ENCODE measurements at places on chromosomes 5 and 9. TPM values are rescaled to one million over a fixed set of nuclear protein-coding genes. Genes with fewer than 3 reads are reported as not detected.

DNA sequence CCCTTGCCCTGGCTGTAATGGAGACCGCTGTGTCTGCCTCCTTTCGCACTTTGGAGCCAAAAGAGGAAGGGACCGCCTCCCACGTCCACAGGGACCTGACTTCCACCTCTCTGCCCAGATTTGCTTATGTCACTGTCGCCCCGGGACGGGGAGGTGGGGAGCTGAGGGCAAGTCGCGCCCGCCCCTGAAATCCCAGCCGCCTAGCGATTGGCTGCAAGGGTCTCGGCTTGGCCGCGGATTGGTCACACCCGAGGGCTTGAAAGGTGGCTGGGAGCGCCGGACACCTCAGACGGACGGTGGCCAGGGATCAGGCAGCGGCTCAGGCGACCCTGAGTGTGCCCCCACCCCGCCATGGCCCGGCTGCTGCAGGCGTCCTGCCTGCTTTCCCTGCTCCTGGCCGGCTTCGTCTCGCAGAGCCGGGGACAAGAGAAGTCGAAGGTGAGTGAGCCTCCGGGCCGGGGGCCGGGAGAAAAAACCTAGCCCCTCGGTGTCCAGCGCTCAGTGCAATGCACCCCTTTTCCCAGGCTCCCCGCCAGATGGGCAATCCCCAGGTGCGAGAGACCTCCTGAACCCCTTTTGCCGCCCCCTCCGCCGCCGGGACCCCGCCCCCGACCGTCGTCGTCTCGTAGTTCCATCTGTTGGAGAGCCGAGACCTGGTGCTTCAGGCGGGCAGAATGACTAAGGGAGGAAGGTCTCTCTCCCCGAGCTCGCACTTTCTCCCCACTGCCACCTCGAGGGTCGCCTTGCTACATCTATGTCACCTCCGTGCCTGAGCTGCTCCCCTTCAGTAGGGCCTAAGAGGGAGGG, at the start of gene GPX3:
Gene GPX3 (plus strand): TSS at position 288 of the 807 bp plus-strand sequence. CDS start 64 bp downstream, at position 352.
- H3K27me3 ChIP-seq = peaks cover 52% of the 10 kb centered on the region
- no peak within 1 kb of the TSS for H3K27ac ChIP-seq
- H3K4me1 ChIP-seq = peaks cover 4% of the 10 kb centered on the region
- peak within 1 kb of the TSS; percentile 77 for H3K4me3 ChIP-seq
- DNase-seq = peak; percentile 89

The AFAP1L1 gene
- total RNA-seq = 6.9 TPM

GRCh38 chr9:69474821-69475220, 149.8 kb downstream of the ENTREP1 start:
- H3K27me3 ChIP-seq = peaks cover 8% of the 10 kb centered on the region
- H3K4me3 ChIP-seq = no peak overlapping the region
- peaks cover 6% of the 10 kb centered on the region for H3K36me3 ChIP-seq
- no peak overlapping the region for H3K27ac ChIP-seq
- DNase-seq = no peak

The LRRC14B gene
- total RNA-seq = not detected

- H3K4me1 ChIP-seq = peaks cover 38% of the 10 kb centered on the region
- no peak overlapping the region for H3K4me3 ChIP-seq
- H3K27ac ChIP-seq = no peak overlapping the region
- no peaks in the 10 kb centered on the region for H3K36me3 ChIP-seq
These were observed 238.6 kb downstream of the ELAVL2 start for GRCh38 chr9:23587433-23587832.

DNA sequence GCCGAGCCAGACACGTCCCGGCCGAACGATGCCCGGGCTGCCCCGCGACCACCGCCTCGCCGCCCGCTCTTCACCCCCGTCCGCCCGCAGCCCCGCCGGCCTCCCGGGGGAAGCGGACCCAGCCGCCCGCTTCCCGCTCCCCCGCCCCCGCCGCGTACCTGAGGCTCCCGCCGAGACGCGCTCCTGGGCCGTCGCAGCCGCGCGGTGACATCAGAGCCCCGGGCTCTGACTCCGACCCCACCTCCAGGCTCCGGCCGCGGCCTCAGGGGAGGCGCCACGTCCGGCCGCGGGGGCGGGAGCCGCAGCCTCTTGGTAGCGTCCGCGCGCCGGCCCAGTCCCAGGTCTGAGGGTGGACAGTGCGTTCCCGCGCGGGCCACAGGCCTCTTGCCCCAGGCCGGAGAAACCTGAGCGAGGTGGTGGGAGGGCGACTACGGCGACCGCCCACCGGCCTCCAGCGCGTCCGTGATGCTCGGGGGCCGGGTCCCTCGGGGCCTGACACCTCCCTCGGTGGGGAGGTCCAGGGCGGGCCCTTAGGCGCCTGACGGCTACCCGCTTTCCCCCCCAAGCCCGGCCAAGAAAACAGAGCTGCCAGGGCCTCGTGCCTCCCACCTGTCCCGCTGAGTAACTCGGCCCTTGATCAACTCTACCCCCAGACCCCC, at the start of gene SHROOM1:
Gene SHROOM1 (minus strand): TSS at position 212 of the 659 bp plus-strand sequence. CDS start 4,507 bp downstream, outside the sequence.
- H3K36me3 ChIP-seq = no peaks in the 10 kb centered on the region
- H3K27ac ChIP-seq = no peak within 1 kb of the TSS
- H3K4me1 ChIP-seq = peaks cover 8% of the 10 kb centered on the region
- peak; percentile 59 for DNase-seq

DNA sequence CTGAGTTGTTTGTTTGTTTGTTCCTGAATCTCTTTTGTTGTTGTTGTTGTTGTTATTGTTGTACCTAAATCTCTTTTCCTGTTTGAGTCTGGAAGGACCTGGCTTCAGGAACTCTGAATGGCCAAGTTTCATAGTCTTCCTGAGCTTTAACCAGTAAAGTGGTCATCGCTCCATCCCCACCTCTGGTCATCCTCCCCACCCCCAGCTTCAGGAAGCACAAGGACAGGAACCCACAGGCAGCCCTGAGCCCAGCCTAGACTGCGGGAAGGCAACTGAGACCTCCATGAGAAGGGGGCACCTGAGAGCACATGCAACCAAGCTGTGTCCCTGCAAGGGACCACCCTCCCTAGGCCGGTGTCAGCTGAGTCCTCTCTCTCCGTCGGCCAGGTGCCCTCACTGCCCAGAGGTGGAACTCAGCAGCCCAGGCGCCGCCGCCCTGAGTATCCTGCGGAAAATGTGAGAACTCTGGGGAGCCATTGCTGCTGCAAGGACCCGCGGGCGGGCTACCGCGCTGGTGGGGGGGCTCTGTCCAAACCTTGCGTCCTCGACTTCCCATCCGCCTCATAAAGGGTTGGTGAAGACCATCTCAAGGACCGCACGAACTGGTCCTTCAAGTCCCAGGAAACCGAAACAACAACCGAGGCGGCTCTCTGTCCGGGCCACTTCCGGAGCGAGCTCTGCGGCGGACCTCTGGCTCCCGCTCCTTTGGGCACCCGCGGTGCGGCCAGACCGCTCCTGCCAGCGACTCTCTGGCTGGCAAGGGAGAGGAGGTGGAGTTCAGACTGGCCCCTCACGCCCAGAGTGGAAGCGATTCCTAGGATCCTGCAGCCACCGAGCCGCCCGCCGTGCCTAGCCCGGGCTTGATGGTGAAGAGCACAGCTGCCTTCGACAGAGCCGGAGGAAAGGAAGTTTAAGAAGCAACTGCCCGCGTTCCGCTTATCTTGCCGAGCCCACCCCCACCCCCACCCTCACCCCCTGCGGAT, 4.2 kb downstream of the BARX1 start:
- DNase-seq = peak; percentile 62
- peak overlapping the region; percentile 69 for H3K4me3 ChIP-seq
- no peak overlapping the region for H3K27ac ChIP-seq

The GARIN3 gene
- not detected for total RNA-seq

The FOXI1 gene
- total RNA-seq = not detected

- H3K27me3 ChIP-seq = no peaks in the 10 kb centered on the region
- H3K4me1 ChIP-seq = peaks cover 14% of the 10 kb centered on the region
- DNase-seq = no peak
These were observed 376 bp downstream of the GOLGA1 start for GRCh38 chr9:124940521-124940893.

GRCh38 chr5:65866837-65867521, 59.4 kb upstream of the ERBIN start:
- DNase-seq = no peak
- no peaks in the 10 kb centered on the region for H3K4me1 ChIP-seq
- no peak overlapping the region for H3K4me3 ChIP-seq
- H3K36me3 ChIP-seq = no peaks in the 10 kb centered on the region

DNA sequence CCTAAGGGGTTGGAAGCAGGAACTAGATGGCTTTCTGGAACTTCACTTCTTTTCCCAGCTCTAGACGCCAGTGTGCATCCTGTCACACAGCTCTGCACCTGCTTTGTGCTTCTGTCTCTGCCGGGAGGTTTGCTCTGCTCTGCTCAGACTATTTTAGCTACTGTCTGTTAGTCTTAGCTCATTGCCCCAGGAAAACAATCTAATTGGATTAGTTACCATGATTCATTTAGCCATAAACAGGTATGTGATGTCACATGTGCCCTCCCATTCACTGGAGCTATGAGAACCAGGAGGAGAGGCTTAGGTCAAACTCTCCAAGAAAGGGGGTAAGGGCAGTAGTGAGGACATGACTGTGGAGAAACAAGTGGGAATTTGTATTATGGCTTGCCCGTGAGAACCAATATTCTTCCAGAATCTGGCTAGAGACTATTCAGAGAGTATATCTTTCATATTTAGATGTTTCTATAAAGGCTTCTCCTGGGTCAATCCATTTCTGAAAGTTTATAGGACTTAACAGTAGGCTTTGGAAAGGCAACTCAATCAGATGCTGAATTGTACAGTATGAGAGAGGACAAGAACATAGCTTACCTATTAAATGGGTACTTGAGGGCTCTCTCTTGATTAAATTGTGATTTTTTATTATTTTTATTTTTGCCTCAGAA, 22.4 kb upstream of the NREP start:
- H3K4me3 ChIP-seq = no peak overlapping the region
- no peak for DNase-seq
- H3K27ac ChIP-seq = no peak overlapping the region
- peaks cover 23% of the 10 kb centered on the region for H3K4me1 ChIP-seq

- no peak for DNase-seq
- H3K27ac ChIP-seq = peak overlapping the region; percentile 34
- peaks cover 65% of the 10 kb centered on the region for H3K36me3 ChIP-seq
- H3K4me3 ChIP-seq = no peak overlapping the region
These were observed 8.3 kb downstream of the ZNF483 start for GRCh38 chr9:111533099-111533790.

The TEX48 gene
- not detected for total RNA-seq

DNA sequence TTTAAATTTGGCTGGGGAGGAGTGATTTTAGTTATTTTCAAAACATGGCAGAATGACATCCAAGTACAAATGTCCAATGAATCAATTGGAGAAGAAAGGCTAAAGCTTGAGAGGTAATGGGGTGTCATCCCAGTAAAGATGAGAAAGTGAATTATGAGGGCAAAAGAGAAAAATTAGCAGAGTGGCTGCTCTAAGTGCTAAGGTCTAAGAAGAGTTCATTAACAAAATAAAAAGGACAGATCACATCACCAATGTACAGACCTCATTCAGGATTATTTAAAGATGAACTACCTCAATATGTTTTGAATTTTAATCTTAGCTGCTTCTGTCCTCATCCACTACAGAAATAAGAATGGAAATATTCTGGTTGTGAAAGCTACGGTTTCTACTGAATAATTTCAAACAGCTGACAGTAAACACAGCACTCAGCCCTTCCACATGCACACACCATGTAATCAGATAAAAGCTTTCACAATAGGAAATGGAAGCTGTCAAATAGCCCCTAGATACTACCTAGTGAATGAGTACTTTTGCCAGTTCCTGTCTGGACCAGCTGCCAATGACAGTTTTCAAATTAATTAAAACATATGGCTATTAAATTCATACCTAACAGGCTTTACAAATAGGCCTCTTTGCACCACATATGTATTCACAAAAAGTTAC, 171.5 kb downstream of the SSBP2 start:
- no peak overlapping the region for H3K27ac ChIP-seq
- peaks cover 4% of the 10 kb centered on the region for H3K36me3 ChIP-seq
- DNase-seq = no peak
- H3K4me1 ChIP-seq = 0 out of 2 replicates have a peak, but pooled peaks cover 4% of the 10 kb centered on the region
- H3K27me3 ChIP-seq = no peaks in the 10 kb centered on the region

The CNTLN gene
- 12.2 TPM for total RNA-seq

DNA sequence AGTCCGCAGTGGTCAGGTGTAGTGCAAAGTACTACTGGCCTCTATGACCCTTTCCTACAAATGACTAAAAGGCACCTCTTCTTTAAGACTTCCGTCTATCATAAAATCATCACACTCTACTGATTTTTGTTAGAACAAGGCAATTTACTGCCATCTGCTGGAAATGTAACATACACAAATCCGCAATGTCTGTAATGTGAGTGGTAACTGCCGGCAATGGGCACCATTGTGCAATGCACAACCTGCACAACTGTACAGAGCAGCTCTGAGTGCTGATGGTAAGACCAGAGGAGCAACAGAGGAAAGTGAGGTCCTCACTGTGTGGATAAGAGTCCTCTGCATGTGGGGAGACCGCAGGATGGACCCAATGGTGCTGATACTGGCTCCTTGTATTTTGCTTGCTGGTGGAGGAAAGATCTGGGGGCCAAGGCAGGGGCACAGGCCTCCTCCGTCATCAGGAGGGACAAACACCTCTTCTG, 103.7 kb downstream of the ATPSCKMT start:
- no peak overlapping the region for H3K4me3 ChIP-seq
- no peak for DNase-seq
- H3K4me1 ChIP-seq = peaks cover 13% of the 10 kb centered on the region
- H3K27ac ChIP-seq = no peak overlapping the region

- no peak for DNase-seq
- H3K4me3 ChIP-seq = no peak overlapping the region
- no peak overlapping the region for H3K27ac ChIP-seq
- no peaks in the 10 kb centered on the region for H3K36me3 ChIP-seq
These were observed 1106.6 kb upstream of the CDH18 start for GRCh38 chr5:21094619-21095018.

DNA sequence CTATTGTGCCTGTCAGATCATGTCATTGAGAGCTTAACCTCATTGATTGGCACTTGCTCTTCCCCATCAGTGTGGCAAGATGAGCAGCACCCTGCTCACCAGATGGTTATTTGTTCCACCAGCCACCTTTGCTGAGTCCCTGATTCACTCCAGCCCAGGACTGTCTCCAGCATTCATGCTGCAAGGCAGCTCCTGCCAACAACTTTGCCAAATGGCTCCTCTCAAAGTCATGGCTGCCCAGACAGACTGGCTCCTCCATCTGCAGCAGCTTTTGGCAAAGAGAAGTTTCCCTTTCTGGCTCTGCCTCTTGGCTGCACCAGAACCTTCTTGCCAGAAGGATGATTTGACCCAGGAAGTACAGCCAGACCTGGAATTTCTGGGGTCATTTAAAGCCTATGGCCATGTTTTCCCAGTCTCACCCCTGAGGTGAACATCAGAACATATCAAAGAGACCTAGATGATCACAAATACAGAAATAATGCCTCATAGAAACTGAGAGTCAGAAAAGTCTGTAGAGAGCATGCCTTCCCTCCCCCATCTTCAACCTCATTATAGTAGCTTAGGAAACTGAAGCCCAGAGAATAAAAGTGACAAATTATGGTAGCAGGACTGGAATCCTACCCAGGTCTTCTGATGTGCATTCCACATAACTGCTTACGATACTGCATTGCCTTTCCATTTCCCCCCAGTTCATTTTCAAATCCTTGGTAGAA, 10.4 kb downstream of the PPP2R2B start:
- no peak for DNase-seq
- peaks cover 28% of the 10 kb centered on the region for H3K4me1 ChIP-seq
- no peaks in the 10 kb centered on the region for H3K27me3 ChIP-seq
- H3K27ac ChIP-seq = no peak overlapping the region
- no peak overlapping the region for H3K4me3 ChIP-seq

- peaks cover 59% of the 10 kb centered on the region for H3K4me1 ChIP-seq
- peak overlapping the region; percentile 100 for H3K4me3 ChIP-seq
- no peaks in the 10 kb centered on the region for H3K27me3 ChIP-seq
- DNase-seq = no peak
- peaks cover 77% of the 10 kb centered on the region for H3K36me3 ChIP-seq
- peak overlapping the region; percentile 99 for H3K27ac ChIP-seq
These were observed 2.7 kb downstream of the RPL37 start for GRCh38 chr5:40832345-40832744.

The OMD gene
- total RNA-seq = not detected

- peaks cover 7% of the 10 kb centered on the region for H3K27me3 ChIP-seq
- peak overlapping the region; percentile 73 for H3K27ac ChIP-seq
- peaks cover 59% of the 10 kb centered on the region for H3K4me1 ChIP-seq
These were observed 929 bp downstream of the SH3PXD2B start for GRCh38 chr5:172453206-172453985.
